ENCODE measurements at places on chromosomes 7 and 10.
A peak's percentile ranks its signal among the peaks of the same experiment; 100 is the strongest.

DNA sequence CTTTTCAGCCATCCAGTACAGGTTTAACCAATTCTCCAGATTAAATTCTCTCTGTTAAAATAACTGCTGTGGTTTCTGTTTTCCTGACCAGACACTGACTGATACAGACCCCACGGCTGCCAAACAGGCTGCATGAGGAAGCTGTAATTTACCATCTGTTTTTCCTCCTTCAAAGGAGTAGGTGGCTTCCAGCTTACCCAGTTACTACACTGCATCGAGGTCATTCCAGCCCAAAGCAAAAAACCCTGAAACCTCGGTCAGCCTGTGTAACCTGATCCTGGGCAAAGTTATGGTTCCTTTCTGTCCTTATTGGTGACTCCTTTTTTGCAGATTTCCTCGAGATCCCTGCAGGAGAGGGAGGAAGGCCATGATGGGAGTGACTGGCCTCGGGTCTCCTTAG lies 27.9 kb upstream of the LOXL4 start:
- DNase-seq = no peak

- no peak for DNase-seq
Measured at GRCh38 chr7:157397036-157397720, 60.4 kb downstream of the DNAJB6 start.

DNA sequence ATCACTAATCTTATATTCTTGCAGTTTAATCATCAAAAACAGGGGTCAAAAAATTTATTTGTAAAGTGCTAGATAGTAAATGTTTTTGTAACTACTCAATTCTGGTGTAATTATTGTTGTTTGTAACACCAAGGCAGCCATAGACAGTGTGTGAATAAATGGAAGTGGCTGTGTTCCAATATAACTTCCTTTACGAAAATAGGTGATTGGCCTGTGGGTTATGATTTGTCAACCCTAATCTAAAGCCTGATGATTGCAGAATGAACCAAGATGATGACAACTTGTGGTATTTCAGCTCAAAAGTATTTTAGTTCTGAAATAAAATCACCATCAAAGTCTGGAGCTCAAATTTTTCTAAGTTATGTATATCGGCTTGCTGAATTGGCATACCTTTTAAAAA lies 34.4 kb upstream of the ETV1 start:
- no peak for DNase-seq

DNA sequence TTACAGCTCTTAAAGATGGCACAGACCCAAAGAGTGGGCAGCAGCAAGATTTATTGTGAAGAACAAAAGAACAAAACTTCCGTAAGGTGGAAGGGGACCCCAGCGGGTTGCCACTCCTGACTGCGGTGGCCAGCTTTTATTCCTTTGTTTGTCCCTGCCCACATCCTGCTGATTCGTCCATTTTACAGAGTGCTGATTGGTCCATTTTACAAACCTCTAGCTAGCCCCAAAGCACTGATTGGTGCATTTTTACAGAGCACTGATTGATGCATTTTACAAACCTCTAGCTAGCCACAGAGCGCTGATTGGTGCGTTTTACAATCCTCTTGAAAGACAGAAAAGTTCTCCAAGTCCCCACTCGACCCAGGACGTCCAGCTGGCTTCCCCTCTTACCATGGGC lies 16.8 kb upstream of the CCSER2 start:
- no peak for DNase-seq

- peak; percentile 83 for DNase-seq
Measured at GRCh38 chr7:143240291-143241168, 18.7 kb downstream of the TAS2R40 start.

Measured in activated CD4-positive, alpha-beta T cell treated with anti-CD3 and anti-CD28 coated beads, Interleukin-2, Interleukin-6, amounts not matched to agents 100 ng/mL and 50 ng/mL, durations not matched to agents 16 hours and 8 hours (primary cell).